ENCODE measurements at places on chromosomes 16 and 17.

- DNase-seq = no peak
These were observed 61.1 kb downstream of the CDYL2 start for GRCh38 chr16:80743273-80743672.

GRCh38 chr17:76005263-76006149 is 4.9 kb downstream of the CDK3 start:
- peak; percentile 61 for DNase-seq

GRCh38 chr17:17088086-17088485 is 45.8 kb downstream of the MPRIP start:
- DNase-seq = no peak

DNA sequence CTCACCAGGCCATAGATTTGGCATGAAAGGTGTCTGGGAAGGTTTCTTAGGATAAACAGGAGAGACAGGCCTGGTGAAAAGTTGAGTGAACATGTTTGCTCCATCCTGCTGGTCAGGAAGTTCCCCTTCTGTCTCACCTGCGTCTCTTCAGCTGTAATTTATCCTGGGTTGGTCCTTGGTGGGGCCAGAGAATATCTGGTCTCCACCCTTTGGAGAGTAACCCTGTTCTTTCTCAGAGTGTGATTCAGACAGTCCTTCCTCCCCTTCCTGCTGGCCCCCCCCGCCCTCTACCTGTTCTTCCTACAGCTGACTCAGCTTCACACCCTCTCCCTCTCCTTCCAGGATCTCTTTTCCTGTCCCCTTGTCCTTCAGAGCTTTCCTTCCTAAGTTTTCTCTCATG is 17.1 kb downstream of the MINK1 start:
- no peak for DNase-seq

DNA sequence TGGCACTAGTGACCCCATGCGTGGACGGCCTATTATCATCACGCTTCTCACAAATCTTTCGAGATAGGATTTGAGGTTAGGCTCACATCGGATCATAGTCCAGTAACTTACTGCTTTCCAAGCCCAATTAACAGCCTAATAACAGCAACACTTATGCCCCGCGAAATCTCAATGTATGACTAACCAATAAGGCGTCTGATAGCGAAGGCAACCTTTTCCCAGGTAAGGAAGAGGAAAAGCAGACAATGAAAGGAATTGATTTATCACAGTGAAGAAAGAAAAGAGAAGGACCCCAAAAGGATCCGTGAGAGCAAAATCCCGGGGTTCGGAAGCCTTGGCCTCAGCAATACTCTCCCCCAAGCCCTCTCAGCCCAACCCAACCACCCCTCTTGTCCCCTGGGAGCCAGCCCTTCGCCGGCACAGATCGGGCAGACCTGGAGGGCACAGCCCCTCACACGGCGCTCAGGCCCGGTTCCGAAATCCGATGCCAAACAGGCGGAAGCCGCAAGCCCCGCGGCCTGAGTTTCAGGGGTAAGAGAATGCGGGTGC is 534 bp downstream of the GPATCH8 start:
- DNase-seq = no peak

- no peak for DNase-seq
These were observed 300.9 kb upstream of the ASIC2 start for GRCh38 chr17:33593991-33594390.

DNA sequence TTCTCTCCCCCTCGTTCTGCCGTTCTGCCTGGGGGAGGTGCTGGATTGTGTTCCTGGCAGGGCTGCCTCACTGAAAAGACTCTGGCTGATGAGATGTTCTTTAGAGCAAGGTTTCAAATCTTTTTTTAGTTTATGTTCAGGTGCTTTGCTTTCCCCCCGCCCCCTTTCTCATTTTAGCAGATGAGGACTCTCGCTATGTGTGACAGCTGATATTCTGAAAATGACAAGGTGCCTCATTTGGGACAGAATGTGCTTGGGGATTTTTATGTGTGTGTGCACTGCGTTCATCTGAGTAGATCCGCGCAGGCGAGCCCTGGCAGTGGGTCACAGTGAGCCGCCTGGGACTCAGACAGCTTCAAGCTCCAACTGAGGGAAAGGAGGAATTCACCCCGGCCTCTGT is 205.9 kb downstream of the HS3ST4 start:
- DNase-seq = no peak

GRCh38 chr17:40598619-40599467 is 33.6 kb upstream of the CCR7 start:
- DNase-seq = peak; percentile 70

GRCh38 chr16:12896562-12896961 is 4.8 kb upstream of the SHISA9 start:
- peak; percentile 25 for DNase-seq

GRCh38 chr17:50863221-50863843 is 2.8 kb downstream of the TOB1 start:
- peak; percentile 6 for DNase-seq

GRCh38 chr17:81869221-81870130 is 1.7 kb downstream of the ARHGDIA start:
- DNase-seq = peak; percentile 51

GRCh38 chr17:48625495-48626244 is 488 bp downstream of the HOXB9 start:
- no peak for DNase-seq

GRCh38 chr17:15233022-15233805 is 31.9 kb downstream of the PMP22 start:
- peak; percentile 63 for DNase-seq

DNA sequence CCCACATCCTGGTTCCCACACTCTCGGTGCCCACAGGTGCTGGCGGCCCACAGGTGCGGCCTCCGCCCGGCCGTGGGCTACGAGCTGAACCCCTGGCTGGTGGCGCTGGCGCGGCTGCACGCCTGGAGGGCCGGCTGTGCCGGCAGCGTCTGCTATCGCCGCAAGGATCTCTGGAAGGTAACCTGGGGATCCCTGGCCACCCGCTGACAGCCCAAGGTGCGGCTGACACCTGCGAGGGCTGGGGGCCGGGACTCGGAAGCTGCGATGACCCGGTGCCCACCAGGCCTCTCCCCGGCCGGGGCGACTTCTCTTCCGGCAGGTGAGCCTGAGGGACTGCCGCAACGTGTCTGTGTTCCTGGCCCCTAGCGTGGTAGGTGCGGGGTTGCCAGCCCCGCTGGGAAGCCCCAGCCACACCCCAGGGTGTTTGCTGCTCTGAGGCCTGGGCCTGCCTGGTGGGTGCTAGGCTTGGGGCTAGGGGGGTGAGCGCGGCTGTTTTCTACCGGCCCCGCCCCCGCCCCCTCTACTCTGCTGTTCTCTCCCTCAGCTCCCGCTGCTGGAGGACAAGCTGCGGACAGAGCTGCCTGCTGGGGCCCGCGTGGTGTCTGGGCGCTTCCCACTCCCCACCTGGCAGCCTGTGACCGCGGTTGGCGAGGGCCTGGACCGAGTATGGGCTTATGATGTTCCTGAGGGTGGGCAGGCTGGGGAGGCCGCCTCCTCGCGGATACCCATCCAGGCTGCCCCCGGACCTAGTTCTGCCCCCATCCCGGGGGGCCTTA is 1.0 kb downstream of the ANTKMT start:
- no peak for DNase-seq

DNA sequence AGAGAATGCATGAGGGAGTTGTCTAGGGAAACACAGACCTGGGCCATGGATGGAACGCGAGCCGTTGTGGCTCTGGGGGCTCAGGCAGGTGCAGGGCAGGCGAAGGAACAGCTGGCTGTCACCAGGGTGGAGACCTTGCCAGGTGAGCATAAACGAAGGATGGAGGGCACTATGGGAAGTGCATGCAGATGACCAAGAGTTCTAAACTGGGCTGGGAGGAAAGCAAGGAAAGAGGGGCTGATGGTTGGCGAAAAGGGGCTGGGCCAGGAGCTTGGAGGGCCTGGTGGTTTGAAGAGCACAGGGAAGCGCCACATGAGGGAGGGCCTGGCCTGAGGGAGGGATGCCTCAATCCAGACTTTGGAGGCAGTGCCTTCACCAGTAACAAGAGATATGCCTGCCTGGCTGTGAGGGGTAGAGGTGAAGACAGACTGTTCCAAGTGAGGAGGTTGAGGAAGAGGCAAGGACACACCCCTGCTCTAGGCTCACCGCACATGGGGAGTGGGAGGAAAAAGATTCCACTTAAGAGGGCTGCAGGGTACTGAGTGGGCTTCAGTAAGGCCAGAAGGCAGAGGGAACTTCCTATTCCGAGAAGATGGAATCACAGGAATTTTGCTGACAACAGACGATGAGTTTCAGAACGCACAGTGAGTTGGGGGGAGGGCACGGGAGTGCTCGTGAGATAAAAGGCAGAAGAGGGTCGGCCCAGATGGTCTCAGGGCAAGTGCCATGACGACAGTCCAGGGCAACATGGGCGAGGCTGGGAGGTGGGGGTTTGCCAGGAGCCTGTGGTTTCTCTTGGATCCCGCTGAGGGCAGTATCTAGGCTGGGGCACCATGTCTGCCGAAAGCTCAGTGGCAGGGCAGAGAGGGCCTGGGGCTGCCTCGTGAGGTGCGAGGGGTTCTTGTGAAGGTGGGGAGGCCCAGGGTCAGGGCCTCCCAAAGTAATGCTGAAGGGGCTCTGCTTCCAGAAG is 20.6 kb downstream of the B9D1 start:
- DNase-seq = peak; percentile 62

GRCh38 chr16:68033101-68033500 is 10.0 kb downstream of the DUS2 start:
- no peak for DNase-seq

- DNase-seq = peak; percentile 52
These were observed 215.1 kb downstream of the CCDC182 start for GRCh38 chr17:57530026-57530425.

GRCh38 chr17:16282522-16282921 is 65.5 kb downstream of the PIGL start:
- DNase-seq = peak; percentile 91

GRCh38 chr16:79295746-79296145 is 304.8 kb downstream of the MAF start:
- no peak for DNase-seq

- peak; percentile 75 for DNase-seq
These were observed at the start of gene TPPP3 for GRCh38 chr16:67393111-67393787. TSS of gene TPPP3 (minus strand) at chr16:67393498. CDS start at chr16:67391111, 2,387 bp downstream.

DNA sequence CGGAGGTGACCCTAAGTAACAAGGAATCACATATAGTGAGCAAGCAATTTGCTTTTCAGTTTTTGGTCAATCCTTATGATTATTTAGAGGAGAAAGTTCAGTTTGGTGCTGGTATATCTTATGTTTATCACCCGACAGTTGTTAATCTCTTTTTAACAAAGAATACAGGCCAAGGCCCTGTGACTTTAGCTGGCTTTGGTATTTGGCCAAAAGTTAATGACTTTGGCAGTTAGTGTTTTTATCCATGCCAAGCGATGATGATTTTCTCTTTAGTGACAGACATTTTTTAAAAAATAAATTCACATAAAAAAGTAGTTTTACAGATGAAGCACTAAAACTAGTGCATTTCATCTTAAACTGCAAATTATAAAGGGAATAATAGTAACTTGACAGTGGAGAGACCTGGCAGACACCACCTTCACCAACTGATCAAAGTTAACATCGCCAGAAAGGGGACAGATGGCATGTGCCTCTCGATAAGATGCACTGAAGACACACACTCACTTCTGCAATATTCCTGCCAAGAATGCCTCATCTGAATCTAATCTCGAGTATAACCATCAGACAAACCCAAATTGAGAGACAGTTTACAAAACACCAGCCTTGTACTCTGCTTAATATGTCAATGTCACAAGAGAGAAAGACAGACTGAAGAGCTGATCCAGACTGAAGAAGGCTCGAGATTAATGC is 6.9 kb downstream of the DEXI start:
- no peak for DNase-seq

GRCh38 chr17:69651921-69652320 is 237.4 kb downstream of the MAP2K6 start:
- DNase-seq = no peak

DNA sequence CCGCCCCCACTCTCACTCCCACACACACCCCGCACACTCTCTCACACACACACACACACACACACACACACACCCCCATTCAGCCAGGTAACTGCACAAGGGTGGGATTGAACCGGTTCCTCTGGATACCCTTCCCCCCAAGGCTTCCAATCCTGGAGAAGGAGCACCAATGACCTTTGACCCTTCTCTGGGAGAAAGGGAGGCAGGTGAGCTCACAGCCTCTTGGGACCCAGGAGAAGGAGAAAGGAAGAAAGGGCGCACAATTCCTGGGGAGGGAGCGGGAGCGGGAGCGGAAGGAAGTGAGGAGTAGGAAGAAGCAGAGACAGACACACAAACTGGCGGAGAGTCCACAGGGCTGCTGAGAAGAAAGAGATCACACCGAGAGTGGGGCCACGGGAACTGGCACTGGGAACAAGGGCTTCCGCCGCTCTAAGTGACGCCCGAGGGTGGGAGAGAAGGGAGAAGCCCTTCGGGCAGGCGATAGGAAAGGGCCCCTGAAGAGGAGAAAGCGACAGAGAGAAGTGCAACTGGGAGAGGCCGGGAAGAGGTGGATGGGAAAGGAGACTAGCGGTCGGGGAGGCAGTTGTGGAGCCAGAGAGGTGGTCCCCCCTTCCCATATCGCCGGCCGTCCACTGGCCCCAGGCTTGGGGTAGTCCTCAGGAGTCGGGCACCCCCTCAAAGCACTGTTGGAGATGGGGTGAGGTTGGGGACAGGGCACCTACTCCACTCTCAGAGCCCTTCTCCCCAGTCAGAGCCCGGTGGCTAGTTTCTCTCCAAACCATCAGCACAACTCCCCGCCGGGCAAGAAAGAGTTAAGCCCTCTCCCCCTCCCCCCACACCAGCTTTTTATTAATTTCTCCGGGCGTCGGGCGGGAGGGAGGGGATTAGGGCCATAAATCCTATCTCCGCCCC is 1.3 kb downstream of the SAMD14 start:
- peak; percentile 38 for DNase-seq

DNA sequence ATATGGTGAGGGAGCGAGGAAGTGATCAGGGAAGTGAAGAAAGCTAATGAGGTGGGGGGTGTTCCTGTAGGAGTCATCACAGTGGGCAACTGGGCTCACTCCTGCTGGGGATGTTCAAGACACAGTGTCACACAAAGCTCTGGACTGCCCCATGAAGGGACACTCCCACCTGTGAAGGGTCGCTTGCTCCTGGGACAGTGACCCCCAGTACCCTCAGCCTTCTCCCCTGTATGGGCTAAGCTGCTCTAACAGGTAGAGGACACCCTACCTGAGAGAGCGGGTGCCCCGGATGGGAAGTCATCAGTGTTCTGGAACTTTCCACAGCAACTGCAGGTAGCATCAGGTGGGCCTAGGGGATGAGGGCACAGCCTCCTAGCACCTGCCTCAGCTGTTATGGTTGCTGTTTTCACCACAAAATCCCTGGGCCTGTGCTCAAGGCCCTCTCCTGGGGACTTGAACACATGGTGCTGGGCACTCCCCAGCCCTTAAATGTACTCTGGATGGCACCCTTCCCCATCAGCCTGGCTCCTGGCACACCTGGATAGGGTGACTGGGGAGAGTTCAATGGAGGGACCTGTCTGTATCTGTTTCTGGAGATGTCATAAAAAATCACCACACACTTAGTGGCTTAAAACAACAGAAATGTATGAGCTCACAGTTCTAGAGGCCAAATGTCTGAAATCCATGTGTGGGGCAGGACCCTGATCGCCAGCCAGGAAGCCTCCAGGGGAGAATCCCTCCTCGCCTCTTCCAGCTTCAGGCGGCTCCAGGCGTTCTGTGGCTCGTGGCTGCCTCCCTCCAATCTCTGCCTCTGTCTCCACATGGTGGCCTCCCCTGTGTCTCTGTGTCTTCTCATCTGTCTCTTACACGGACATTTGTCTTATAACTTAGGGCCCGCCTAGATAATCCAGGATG is 104.0 kb upstream of the CDH5 start:
- peak; percentile 67 for DNase-seq

GRCh38 chr17:50558941-50559614 is 1.4 kb upstream of the CACNA1G start:
- DNase-seq = no peak

Measured in fibroblast of skin of right biceps (primary cell).